ENCODE measurements at places on chromosomes 1 and 21. TPM values are rescaled to one million over a fixed set of nuclear protein-coding genes. Genes with fewer than 3 reads are reported as not detected.

- peak; percentile 76 for DNase-seq
Measured at GRCh38 chr1:42146626-42147320, 6.4 kb upstream of the GUCA2B start.

GRCh38 chr1:39713557-39713956, 22.3 kb upstream of the HPCAL4 start:
- no peak for DNase-seq

TRIM17 gene
- 1.2 TPM for total RNA-seq

CFHR4 gene
- not detected for total RNA-seq

GRCh38 chr1:29801561-29801973, 565.2 kb downstream of the PTPRU start:
- no peak for DNase-seq

TOMM20 gene
- total RNA-seq = 97.5 TPM

- DNase-seq = no peak
Measured at GRCh38 chr21:18368205-18368604, 35.4 kb downstream of the TMPRSS15 start.

KIF14 gene
- 0.22 TPM for total RNA-seq

DNA sequence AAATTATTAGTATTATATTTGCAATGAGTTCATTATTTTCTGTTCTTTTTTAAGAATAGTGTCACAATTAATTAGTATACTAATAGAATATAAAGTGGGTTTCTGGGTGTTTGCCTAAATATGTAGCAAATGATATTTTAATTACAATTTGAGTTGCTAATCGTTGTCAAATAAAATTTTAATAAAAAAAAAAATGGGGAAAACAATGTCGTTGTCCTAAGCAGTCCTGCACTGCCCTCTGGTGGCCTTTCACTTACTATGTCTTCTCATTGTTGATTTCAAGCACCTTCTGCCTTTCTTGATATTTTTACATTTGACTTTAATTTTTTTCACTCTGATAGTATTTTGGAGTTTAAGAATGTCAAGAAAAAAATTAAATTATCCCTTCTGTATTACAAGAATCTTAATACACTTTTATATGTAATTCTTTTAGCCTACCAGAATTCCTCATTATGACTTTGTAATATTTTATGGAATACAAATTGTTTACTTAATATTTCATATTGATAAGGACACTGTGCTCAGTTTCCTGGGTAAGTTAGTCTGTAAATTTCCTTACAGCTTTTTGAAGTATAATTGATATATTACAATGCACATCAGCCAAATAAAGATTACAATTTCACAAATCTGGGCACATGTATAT, 104.5 kb upstream of the FMN2 start:
- DNase-seq = peak; percentile 68

DNA sequence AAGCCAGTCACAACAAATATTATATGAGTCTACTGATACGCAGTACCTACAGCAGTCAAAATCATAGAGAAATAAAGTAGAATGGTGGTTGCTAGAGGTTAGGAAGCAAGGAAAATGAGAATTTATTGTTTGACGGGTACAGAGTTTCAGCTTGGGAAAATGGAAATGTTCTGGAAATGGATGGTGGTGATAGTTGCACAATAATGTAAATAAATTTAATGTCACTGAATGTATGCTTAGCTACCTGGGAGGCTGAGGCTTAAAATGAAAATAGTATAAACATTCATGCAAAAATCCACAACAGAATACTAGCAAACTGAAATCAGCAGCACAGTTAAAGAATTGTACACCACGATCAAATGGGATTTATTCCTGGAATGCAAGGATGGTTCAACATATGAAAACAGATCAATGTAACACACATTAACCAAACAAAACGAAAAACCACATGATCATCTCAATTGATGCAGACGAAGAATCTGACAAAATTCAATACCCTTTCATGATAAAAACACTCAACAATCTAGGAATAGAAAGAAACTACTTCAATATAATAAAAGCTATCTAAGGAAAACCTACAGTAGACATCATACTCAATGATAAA, 10.7 kb downstream of the TUT4 start:
- DNase-seq = no peak

NFIA gene
- total RNA-seq = 143 TPM

GRCh38 chr1:160494620-160495019, 28.4 kb downstream of the SLAMF6 start:
- no peak for DNase-seq

DNA sequence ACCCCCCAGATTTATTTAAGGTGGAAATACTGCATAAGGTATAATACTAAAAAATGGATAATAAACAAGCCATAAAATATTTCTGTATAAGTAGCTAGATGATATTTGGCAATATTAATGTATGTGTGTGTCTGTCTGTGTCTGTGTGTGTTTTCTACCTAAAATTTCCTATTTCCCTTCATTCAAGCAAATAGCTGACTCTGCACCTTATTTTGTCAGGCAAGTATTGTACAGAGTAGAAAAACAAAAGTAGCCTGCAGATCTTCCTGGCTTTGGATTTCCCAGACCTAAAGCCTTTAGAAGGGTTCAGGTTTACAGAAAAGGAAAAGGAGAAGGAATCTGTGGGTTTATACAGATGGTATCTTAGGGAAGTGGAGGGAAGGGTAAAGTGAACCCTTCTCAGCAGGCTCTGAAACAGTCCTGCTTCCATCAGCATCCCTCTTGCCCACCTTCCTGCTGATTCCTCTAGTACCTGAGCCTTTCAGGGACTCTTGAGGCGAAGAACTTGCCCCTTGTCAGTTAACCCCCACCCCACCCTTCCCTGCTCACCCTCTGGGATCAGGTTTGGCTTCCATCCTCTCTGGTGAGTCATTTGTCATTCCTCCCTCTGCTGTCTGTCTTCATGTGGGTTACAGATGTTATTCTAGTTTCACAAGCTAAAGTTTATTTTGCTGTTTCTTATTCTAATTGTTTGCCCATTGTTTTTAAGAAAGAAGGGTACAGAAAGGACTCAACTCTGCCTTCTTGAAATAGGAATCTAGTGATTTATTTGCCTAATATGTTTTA, 21.7 kb upstream of the RGS16 start:
- no peak for DNase-seq

DNA sequence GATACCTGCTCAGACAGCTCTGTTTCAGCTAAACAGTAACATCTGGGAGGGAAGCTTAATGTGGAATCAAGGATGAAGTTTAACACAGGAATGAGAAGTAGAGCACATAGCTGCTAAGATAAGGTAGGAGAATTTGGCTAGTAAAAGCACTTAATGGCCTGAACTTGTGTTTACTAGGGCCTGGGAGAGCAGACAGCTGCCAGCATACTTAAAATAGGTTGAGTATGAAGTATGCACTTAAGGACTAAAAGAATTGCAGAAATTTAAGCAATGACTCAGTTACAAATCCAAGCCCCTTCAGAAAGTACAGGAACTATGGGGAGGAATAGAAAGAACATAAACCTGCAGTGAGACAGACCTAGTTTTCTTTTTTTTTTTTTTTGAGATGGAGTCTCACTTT, 53.0 kb downstream of the BACH1 start:
- no peak for DNase-seq

GCSAML gene
- total RNA-seq = 1.2 TPM

DNA sequence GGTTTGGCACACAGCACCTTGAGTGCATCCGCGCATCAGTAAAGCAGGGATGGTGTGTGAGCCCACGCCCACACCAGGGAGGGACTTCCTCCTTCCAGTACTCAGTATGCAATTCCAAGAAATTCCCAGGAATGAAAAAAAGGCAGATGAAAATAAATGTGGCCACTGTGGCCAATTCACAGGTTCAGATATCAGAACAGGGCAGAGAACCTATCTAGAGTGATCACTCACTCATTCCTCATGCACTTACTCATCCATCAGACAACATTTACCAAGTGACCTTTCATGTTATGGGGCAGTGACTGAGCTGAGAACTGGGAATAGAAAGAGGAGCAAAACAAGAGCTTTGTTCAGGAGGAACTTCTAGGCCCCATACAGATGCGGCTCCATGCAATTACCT, 113.7 kb downstream of the ZSCAN20 start:
- no peak for DNase-seq

EFCAB7 gene
- 11.1 TPM for total RNA-seq

RASAL2 gene
- 42.6 TPM for total RNA-seq

GRCh38 chr1:55456971-55457370, 241.8 kb upstream of the USP24 start:
- no peak for DNase-seq

ANKRD34A gene
- 1.2 TPM for total RNA-seq

DMBX1 gene
- total RNA-seq = 0.13 TPM
